ENCODE measurements at places on chromosomes 3 and 15.

GRCh38 chr3:47270526-47270925 is 12.1 kb downstream of the KIF9 start:
- DNase-seq = no peak

GRCh38 chr3:196524527-196524926 is 9.4 kb upstream of the SMCO1 start:
- no peak for DNase-seq

- no peak for DNase-seq
These were observed 4.6 kb downstream of the ZBBX start for GRCh38 chr3:167375478-167375877.

DNA sequence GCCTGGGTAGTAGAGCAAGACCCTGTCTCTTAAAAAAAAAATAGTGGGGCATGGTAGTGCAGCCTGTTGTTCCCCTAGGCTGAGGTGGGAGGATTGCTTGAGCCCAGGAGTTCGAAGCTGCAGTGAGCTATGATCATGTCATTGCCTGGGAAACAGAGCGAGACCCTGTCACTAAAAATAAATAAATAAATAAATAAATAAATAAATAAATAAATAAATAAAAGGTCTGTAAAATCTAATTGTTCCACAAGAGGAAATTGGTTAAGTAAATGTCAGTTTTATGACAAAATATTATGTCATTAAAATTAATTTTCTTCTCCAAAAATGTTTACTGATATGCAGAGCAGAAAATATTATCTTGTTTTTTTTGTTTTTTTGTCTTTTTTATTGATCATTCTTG is 5.3 kb downstream of the CRELD1 start:
- no peak for DNase-seq

DNA sequence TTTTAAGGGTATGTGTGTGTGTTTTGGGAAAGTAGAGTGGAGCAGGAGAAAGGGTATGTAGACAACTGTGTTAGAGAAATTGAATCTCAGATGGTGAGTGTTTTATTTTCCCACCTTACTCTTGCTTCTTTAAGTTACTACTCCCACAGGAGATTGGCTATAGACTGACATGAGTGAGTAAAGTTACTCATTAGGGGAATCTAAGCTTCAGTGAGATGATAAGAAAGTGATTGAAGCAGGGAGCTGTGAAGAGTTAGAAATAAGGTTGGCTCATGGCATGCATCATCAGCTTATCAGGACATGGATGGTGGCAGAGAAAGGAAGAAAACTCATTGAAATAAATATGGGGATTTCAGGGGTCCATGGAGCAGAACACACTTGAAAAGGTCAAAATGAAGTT is 88.9 kb downstream of the MBNL1 start:
- DNase-seq = no peak

Measured in CD4-positive, alpha-beta T cell treated with Interleukin-15 for 1 hour (primary cell).